ENCODE measurements at places on chromosomes 16 and 17. TPM values are rescaled to one million over a fixed set of nuclear protein-coding genes. Genes with fewer than 3 reads are reported as not detected.

The SEC14L5 gene
- total RNA-seq: 1.2 TPM

The ITGAX gene
- total RNA-seq: 1.9 TPM

The CMTM2 gene
- total RNA-seq: not detected

The WNK4 gene
- 0.40 TPM for total RNA-seq

The MPG gene
- total RNA-seq: 46.5 TPM

The TBC1D3H gene
- not detected for total RNA-seq

The LPCAT2 gene
- total RNA-seq: 9.8 TPM

The SOST gene
- total RNA-seq: not detected

The TNFRSF13B gene
- 0.28 TPM for total RNA-seq

The XYLT1 gene
- 11.0 TPM for total RNA-seq

The RAMP2 gene
- 4.5 TPM for total RNA-seq

The MT1E gene
- total RNA-seq: 98.8 TPM

The MYL4 gene
- not detected for total RNA-seq

The STX1B gene
- total RNA-seq: 0.80 TPM
